Activated CD4-positive, alpha-beta T cell treated with anti-CD3 and anti-CD28 coated beads for 36 hours (primary cell): ENCODE measurements at places on chromosomes 6 and 20.

GRCh38 chr20:11738852-11739251 is 178.8 kb upstream of the BTBD3 start:
- DNase-seq = no peak

- no peak for DNase-seq
Observed at GRCh38 chr6:150620244-150620643, 20.6 kb downstream of the PLEKHG1 start.

GRCh38 chr6:73694711-73695411 is 1.1 kb upstream of the CD109 start:
- peak; percentile 38 for DNase-seq

GRCh38 chr6:94323853-94324252 is 904.5 kb upstream of the EPHA7 start:
- DNase-seq = no peak

DNA sequence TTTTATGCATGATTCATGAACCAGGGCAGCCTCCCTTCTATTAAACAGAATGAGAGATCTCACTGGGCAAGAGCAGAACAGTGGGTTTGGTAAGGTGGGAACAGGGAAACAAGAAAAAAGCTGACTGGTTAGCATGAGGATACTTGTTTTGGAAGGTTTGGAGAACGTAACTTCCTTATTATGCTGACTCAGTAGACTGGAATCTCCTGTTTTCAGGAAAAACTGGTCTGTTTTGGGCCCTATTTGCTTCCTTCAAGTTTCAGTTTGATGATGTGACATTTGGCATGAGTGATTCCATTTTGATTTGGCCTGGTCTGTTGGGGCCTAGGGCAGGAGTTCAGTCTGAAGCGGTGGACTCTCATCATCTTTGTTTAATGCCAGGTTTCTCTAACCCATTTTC is 172.0 kb downstream of the MYLK4 start:
- DNase-seq = no peak

GRCh38 chr6:44471271-44471981 is 83.9 kb downstream of the CDC5L start:
- DNase-seq = no peak

DNA sequence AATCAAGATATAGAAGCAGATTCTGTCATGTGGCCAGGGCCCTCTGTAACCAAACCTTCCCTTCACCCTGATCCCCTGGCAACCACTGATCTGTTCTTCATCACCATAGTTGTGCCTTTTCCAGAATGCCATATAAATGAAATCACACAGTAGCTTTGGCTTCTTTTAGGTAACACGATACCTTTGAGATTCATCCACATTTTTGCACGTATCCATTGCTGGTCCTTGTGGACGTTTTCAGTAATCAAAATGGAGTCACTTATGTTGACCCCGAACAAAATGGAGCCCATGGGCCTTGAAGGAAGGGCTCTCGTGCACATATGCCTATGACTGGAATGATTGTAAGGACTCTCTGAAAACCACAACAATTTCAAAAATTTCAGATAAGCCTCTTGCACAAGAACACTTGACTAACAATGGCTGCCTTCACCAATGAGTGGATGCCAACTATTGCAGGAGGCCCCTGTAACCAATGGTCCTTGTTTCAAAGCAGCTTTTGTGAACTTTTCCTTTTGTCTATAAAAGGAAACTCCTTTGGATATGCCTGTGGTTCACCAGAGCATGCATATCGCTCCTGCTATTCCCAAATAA is 84.3 kb upstream of the RALY start:
- no peak for DNase-seq

DNA sequence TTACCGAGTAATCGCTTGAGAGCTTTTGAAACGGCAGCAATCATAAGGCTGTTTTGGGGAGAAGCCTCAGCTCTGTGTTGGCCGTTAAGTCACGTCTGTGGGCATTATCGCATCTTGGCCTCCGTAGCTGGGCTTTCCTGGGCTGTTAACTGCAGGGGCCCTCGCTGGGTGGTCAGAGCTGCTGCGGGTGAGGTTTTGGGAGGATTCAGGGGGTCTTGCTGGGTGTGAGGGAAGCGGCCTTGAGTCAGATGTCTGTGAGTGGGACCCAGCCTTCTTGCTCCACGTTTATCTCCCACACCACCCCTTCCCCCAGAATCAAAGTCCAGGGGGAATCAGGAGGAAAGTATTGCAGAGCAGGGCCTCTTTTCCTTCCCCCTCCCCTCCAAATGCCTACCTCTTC is 3.2 kb upstream of the APCDD1L start:
- DNase-seq = no peak

DNA sequence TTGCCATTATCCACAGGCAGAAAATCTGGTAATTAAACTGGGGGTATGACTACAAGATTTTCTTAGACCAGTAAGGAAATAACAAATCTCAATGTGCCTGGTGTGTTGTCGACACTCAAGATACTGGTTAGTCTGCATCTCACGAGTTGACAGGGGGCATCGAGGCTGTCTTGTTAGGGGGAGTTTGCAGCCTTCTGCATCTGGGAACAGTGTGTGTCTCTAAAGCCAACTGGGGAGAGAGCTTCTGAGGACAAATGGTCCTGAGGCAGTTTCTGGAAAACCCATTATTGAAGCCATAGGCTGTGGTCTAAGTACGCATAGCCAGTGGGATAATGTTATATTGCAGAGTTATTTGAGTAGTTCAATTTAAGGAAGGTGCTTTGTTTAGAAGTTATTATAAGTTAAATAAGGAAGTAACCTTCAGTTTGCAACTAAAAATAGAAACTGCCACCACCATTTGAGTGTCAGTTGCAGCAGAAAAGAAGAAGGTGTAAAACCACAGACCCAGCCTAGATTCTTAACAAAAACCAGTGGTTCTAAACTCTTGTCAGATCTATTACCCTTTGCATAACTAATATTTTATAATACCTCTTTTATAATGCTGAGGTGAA is 15.4 kb upstream of the MAPK13 start:
- peak; percentile 7 for DNase-seq

DNA sequence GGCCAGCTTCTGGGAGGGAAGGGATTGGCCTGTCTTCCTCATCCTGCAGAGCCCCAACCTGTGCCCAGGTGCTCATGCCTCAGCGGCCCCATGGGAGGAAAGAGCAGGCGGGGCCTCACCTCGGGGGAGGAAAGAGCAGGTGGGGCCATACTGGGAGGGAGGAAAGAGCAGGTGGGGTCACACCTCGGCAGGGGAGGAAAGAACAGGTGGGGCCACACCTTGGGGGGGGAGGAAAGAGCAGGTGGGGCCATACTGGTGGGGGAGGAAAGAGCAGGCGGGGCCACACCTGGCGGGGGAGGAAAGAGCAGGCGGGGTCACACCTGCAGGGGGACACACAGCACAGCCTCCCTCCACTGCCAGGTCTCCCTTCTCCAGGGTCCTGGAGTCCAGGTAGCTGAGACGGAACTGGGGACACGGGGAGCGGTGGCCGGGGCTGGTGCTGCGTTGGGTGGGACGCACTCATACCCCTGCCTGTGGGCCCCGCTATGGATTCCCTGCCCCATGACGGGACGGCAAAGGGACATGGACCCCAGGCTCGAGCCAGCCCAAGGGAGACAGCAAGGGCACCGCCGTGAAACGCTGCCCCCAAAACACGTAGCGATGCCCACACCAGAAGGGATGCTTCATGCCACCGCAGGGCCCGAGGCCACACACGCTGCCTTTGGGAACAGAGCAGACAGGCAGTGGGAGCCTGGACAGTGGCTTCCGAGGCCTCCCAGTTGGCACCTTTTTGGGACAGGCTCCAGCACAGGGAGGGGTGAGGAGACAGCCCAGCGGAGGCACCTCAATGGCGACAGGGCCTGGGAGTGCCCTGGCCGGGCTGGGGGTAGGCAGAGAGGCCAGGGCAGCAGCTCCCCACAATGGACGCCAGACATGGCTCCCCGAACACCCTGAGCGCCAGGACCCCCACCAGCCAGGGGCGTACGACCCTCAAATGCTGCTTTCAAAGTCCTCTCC is 43.3 kb upstream of the CHRNA4 start:
- DNase-seq = no peak

GRCh38 chr6:52517502-52518278 is 59.2 kb downstream of the TRAM2 start:
- DNase-seq = peak; percentile 79

GRCh38 chr6:21522143-21522747 is 71.3 kb upstream of the SOX4 start:
- DNase-seq = no peak

GRCh38 chr20:40319741-40320516 is 369.1 kb downstream of the MAFB start:
- no peak for DNase-seq

GRCh38 chr20:59770270-59770669 is 163.2 kb downstream of the SYCP2 start:
- DNase-seq = no peak

DNA sequence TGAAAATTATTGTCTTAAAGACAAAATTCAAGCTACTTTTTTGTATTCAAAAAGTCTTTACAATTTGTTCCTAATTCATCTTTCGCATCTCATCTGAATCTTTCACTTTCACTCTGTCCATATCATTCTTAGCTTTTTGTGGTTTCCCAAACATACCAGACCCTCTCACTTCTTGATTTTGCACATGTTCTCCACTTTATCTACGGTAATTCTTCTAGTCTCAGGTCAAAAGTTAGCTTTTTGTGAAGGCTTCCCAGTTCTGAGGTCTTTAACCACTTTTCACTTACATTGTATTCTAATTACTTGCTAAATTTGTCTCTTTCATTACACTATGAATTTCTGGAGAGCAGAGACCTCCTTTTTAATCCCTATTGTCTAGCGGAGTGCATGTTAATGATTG is 34.6 kb upstream of the EPHA7 start:
- DNase-seq = no peak

GRCh38 chr6:138105880-138106664 is 1.1 kb downstream of the PERP start:
- DNase-seq = no peak

GRCh38 chr6:67594366-67594765 is 1040.7 kb upstream of the ADGRB3 start:
- no peak for DNase-seq

- DNase-seq = peak; percentile 61
Observed at GRCh38 chr6:42136508-42137193, 5.8 kb downstream of the C6orf132 start.

GRCh38 chr6:159979136-159979874 is 10.4 kb downstream of the IGF2R start:
- DNase-seq = peak; percentile 82

GRCh38 chr6:23823421-23823820 is 302.6 kb upstream of the NRSN1 start:
- no peak for DNase-seq

- peak; percentile 89 for DNase-seq
Observed at GRCh38 chr6:157322792-157323254, 496 bp downstream of the TMEM242 start.

- DNase-seq = no peak
Observed at GRCh38 chr20:9555781-9556180, 41.4 kb downstream of the LAMP5 start.

DNA sequence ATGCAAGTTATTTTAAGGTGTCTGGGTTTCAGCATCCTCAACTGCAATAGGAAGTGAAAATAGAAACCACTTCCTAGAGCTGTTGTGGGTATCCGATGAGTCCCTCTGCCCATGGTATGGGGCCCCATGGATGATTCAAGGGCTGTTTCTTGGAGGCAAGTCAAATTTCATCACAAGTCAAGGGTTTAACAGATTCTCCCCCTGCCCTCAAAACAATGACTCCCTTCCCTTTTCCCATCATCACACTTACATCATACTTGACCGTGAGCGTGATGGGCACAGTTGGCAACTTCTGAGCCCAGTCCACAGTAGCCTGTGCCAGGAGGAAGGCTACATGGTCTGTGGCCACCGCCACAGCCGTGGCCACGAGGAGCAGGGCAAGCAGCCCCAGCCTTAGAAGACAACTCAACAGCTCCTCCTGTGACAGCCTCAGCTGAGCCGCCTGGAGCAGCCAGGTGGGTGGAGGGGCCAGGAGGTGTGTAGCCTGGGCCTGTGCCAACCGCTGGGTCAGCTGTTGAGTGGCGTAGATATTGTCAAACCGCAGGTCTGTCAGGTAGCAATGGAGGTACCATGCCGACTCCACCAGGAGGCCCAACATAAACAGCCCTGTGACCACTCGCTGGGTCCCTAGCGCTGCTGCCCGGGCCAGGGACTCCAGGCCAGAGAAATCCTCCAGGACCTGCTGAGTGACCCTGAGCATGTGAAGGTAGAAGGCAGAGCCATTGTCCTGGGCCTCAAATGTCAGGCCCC is 5.2 kb downstream of the OCSTAMP start:
- peak; percentile 75 for DNase-seq

DNA sequence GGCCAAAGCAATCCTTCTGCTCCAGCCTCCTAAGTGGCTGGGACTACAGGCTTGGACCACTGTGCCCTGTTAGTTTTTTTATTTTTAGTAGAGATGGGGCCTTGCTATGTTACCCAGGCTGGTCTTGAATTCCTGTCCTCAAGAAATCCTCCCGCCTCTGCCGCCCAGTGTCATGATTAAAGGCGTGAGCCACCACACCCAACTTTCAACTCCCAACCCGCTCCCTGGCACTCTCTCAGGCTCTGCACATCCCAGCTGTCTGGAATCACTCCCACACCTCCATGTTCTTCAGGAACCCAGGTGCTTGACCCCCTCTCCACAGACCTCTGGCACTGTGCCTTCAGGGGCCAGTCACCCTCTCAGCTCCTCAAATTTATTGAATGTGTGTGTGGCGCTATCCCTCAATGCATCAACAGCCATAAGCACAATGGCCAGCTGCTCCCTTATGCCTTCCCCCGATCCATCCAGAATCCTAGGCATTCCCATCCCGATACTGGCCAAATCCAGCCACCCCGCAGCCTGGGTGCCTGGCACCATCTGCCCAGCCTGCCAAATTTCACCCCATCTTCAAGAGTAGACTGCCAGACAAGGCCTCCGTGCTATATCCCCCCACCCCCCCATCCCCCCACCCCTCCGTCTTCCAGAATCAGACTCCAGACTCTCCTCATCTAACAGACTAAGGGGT is 647 bp upstream of the POU5F1 start:
- no peak for DNase-seq
